Stimulated activated CD4-positive, alpha-beta T cell treated with anti-CD3 and anti-CD28 coated beads, Interleukin-15, amount 100 ng/mL, for 24 hours (primary cell): ENCODE measurements at places on chromosomes 12 and 14.

DNA sequence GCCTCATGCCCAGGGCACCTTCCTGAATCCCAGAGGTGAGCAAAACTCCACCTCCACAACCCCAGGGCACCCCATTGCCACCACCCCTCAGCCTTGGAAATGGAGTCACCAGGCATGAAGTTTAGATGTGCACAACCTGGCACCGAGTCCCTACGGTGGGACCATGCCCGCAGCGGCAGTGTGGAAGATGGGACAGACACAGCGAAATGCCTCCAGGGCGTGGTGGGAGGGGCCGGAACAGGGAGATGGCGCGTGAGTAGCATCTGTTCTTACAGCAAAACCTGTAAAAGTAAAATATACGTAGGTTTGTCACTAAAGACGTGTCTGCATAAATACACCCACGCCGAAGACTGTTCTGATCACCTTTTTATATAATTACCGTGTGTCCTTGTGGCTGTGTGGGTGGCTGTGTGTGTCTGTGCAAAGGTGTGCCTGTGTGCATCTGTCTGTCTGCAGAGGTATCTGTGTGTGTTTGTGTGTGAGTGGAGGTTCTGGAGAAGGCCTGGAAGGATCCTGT is 17.4 kb upstream of the DEGS2 start:
- no peak for DNase-seq

DNA sequence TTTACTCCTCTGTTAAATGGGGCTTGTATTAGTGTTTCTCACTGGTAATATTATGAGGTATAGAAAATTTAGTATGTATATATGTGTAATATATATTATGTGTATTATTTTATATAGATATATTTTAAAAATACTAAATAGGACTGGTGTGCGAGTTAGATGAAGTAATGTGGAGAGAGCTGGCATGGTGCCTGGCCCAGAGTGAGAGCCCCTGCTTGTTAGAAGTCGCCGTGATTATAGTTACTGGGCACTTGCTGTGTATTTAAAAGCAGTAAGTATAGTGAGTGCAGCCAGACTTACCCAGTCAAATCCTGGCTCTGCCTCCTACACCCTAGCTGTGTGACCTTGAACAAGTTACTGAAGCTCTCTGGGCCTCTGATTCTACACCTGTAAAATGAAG is 48.0 kb downstream of the WSCD2 start:
- no peak for DNase-seq

DNA sequence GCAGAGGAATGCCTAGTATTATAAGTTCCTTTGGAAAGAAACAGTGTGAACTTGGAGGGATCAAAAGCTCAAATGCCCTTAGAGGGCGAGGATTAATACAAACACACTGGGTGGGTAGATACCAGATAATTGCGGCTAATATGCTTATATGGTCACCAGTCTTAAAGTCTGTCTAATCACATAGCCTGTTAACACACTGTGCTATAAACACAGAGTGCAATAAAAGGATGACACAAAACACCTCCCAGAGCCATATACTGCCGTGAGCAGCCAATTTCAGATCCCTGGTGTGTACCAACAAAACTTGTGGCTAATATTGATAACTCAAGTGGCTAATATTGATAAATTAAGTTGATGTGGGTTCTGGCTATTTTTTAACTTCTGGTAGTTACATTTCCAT is 1.7 kb upstream of the IL26 start:
- no peak for DNase-seq

- DNase-seq: no peak
Observed at GRCh38 chr14:26124896-26125438, 472.9 kb downstream of the NOVA1 start.

DNA sequence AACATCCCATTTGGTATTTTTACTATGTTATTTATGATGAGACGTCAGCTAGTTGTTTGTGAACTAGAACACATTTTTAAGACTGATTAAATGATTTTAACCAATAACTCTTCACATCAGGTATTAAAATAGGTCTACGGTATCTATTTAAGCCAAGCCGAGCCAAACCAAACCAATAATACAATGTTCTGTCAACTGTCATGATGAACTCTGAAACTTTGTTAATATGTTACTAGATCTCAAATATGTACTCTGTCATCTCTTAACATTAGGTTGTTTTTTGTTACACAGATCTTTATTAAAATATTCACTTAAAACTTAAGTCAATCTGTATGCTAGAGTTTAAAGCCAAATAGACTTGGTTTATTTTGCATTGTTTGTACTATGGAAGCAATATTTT is 1.0 kb downstream of the ART4 start:
- no peak for DNase-seq

DNA sequence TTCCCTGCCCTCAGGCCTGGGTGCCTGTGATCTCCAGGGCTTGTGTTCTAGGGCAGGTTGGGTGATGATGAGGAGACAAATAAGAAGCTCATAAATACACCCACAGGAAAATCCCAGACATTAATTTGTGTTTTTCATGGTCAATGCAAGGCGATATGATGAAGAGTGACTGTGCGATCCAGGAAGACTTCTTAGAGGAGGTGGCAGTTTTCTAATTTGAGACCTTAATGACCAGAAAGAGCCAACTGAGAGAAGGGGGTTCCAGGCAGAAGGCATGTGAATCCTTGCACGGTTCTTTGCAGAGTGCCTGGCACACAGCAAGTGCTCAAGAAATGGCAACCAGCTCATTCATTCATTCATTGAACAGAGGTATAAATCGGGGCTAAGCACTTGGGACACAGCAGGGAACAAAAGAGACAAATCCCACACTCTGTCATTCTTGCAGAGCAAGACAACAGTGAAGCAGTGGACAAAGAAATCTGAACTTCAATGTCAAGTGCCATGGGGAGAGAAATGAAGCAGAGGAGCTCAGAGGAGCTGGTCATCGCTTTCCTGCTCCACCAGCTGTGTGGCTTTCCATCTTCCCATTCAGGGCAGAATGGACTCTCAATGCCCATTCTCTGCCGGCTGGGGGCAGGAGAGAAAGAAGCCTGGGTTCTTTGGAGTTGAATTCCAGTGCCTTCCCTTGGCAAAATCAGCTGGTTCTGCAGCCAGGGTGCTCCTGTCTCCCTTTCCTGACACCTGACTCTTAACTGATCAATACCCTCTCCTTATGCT is 128.3 kb downstream of the AACS start:
- DNase-seq: no peak

- DNase-seq: no peak
Observed at GRCh38 chr12:91186156-91186555, 3.5 kb upstream of the DCN start.

- no peak for DNase-seq
Observed at GRCh38 chr12:70011353-70011752, 186.3 kb downstream of the MYRFL start.

DNA sequence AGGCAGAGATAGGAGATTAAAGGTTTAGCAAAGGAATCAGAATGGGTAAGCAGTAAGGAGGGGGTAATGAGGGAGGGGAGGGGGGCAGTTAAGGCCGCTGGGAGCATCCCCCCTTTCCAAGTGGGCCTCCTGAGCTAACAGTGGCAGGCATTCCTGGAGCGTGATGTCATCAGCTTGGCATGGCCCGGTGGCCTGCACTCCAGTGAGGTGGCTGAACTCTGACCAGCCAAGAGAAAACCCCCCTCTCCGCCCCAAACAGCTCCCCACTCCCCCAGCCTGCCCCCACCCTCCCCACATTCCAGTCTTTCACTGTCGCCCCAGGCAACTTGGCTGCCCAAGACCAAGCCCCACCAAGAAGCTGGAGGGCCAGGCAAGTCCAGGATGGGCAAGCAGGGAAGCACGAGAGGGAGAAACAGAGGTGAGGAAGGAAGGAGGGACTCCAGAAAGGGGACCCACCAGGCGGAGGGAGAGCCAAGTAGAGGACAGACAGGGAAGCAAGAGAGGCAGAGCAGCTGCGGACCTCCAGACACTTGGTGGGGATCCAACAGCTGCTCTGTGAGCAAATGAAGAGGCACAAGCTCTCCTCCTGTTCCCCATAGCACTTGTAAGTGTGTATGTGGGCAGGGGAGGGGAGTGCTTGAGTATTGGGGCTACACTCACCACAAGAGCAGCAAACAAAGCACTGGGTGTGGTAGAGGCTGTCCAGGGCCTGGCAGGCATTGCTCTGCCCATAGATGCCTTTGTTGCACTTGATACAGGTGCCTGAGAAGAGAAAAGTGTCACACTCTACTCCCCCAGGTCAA is 4.5 kb downstream of the AJUBA start:
- no peak for DNase-seq

- no peak for DNase-seq
Observed at GRCh38 chr14:64611358-64612020, 61.7 kb downstream of the PPP1R36 start.

GRCh38 chr12:83016218-83016835 is 329.6 kb downstream of the TMTC2 start:
- no peak for DNase-seq

DNA sequence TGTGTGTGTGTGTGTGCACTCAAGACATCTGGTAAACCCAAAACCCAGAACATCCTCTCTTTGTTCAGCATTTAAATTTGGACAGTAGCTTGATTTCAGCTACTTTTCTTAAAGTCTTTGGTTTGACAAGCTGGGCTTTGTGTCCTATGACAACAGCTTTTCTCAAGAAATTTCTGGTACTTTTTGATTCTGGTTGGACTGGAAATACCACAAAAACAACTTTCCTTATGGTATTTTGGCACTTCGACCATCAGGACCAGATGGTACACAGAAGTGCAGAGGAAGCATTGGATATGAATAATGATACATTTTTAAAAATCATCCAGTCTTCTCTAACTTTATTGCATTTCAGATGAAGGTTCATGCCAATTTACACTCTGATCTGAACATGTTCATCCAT is 286.6 kb upstream of the FLRT2 start:
- no peak for DNase-seq

- DNase-seq: peak; percentile 27
Observed at GRCh38 chr12:8065991-8066594, at the start of gene C3AR1. Gene C3AR1, minus strand, starts transcription at chr12:8066359. Its CDS starts 6,174 bp downstream, at chr12:8060185.

GRCh38 chr14:89303456-89304435 is 113.3 kb downstream of the FOXN3 start:
- DNase-seq: peak; percentile 17

- no peak for DNase-seq
Observed at GRCh38 chr12:63894132-63894531, 49.6 kb downstream of the SRGAP1 start.

GRCh38 chr14:101622251-101623076 is 61.2 kb downstream of the DIO3 start:
- no peak for DNase-seq
